GM18507 (cell line): ENCODE measurements at places on chromosomes 1 and 21.

- peak; percentile 52 for DNase-seq
Measured at GRCh38 chr1:99808391-99809115, 41.6 kb upstream of the AGL start.

DNA sequence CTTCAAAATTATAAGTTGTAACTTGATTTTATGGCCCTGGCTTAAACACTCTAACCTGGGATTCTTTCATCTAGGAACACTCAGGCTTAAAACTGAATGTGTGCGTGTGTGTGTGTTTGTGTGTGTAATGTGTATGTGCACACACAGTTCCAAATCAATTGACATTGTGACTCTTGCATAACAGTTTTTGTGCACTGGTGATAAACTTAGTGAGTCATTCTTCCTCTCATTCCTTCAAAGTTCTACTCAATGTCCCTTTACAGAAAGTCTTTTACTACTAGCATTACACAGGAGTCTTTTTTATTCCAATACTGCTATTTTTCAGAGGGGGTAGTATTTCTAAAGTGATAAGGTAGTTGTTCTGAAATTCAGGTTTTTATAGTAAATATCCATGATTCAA is 943.6 kb downstream of the KCNT2 start:
- DNase-seq: no peak

DNA sequence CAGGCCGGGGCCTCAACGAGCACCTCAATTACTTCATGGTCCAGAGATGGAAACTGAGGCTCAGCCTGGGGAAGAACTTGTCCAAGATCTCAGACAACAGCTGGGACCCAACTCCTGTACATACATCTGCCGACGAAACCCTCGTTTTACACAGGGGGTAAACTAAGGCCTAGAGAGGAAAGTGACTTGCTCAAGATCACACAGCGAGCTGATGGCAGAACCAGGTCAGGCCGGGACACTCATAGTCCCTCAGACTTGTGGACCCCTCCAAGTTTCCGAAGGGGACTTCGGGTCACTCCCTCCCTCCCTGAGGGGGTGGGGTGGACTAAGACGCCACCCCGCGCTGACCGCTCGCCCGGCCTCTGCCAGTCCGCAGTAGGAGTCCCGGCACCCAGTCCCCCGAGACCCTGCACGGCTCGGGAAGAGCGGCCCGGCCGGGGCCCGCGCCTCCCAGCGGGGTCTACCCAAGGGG is 430 bp downstream of the WASF2 start:
- DNase-seq: no peak

DNA sequence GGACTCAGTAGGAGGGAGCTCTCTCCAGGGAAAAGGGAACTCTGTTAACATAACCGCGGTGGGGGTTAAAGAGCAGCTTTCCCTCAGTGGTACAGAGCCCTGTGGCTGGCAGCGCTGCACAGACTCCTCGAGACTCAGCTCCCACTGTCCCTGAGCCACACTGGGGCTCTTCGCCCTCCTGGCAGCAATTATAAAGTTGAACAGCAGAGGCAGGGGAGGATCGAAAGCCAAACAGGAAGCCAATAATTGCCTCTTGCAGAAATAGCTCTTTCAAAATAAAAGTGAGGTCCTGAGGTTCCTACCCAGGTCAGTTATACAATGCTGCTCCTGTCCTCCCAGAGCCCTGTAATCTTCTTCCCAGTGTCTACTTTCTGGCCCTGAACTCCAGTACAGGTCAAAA is 77.0 kb downstream of the FAM78B start:
- no peak for DNase-seq

DNA sequence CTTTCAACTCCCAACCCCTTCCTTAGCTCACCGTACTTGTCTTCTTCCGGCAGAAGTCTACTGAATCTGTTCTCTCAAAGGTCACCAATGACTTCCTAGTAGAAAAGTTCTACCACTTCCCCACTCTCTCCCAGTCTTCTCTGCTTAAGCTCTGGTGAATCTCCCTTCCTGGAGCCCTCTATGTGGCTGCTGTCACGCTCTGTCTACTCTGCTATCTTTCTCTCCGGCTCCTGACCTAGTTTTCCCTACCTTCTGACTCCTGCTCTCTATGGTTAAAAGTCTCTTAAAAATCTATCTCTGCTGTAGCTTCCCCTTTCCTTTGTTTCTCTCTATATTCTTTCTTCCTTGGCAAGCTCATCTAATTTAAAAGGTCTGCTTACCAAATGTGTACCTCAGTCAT is 350.1 kb upstream of the GREM2 start:
- DNase-seq: no peak

- DNase-seq: no peak
Measured at GRCh38 chr1:8011016-8011415, 15.1 kb downstream of the ERRFI1 start.

- DNase-seq: no peak
Measured at GRCh38 chr1:3069491-3070308, 697 bp downstream of the PRDM16 start.

DNA sequence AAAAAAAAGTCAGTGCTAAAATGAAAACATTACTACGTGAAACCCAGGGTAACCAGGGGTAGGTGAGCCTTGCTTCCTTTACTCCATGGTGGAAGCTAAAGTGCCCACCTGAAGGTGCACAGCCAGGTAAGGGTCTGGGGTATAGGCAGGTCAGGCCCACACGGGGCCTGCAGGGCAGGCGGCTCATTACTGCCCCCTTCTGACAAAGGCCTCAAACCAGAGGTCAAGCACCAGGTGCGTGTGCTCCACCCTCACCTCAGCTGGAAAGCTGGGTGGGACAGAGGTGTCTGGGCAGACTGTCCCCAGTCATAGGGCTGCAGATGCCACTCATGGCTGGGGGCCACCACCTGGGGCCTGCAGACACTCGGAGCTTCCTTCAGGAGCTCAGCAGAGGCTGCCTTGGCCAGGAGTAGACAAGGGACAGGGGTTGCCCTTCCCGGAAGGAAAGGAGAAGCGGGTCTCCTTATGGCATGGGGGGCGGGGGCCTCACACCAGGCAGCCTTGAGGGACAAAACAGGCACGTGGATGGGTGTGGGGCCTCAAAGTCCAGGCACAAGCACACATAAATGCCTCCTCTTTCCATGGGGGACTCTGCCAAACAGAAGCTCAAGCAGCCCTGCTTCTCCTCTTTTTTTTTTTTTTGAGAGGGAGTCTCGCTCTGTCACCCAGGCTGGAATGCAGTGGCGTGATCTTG is 36.2 kb downstream of the ACOT7 start:
- no peak for DNase-seq

GRCh38 chr1:30106125-30106524 is 617.3 kb downstream of the MATN1 start:
- DNase-seq: no peak

GRCh38 chr21:42627527-42628289 is 25.7 kb upstream of the PDE9A start:
- DNase-seq: no peak

- no peak for DNase-seq
Measured at GRCh38 chr1:54475357-54475881, 69.2 kb upstream of the SSBP3 start.

DNA sequence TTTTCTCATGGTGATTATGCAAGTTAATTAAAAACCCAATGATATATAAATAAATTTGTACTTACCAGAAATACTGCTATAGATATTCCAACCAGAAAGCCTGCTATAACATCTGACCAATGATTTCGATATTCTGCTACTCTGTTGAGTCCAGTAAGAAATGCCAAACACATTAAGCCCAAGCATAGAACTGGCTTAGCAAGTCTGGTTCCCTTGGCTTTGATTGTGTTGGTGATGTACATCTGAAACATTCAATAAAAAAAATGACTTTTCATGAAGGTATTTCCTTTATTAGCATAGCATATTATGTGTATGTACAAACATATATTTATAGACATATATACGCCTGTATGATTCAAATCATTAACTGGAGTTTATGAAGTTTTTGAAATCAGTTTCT is 82.8 kb downstream of the PLPPR5 start:
- no peak for DNase-seq

- no peak for DNase-seq
Measured at GRCh38 chr1:64340361-64340760, 129.6 kb upstream of the CACHD1 start.

DNA sequence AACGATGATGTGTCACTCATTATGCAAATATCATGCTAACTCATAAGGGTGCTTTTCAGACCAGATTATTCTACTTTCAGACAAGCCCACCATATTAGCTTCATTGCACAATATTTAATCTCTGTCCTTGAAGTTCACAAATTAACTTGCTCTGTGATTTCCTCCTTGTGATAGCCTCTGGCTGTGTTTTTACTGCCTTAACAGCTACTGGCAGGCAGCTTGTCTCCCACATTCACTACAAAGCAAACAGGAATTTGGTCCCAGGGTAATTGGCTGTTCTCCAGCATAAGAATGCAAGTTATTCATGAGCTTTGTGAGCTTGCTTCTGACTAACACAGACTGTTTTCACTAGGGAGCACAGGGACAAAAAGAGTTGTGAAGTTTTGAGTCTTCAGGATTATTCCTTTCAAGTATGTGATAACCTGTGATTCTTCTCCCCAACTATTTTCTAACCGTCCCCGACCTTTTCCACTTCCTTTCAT is 87.9 kb upstream of the HMCN1 start:
- DNase-seq: no peak

DNA sequence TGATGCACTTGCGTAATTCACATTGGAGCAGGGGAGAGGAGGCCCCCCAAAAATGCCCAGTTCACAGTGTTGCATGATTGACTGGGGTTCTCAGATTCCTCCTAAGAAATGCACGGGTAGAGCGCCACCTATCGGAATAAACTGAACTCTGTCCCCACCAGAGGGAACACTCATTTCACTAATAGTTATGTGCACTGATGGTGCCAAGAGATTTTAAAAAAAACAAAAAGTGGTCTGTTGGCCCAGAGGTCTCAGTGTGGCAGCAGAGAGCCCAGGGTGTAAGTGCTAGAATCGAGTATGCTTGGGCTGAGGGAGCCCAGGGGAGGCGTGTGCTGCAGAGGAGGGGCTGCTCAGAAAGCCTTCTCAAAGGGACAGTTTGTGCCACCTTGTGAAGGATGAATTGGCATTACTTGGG is 6.9 kb downstream of the PINK1 start:
- no peak for DNase-seq

DNA sequence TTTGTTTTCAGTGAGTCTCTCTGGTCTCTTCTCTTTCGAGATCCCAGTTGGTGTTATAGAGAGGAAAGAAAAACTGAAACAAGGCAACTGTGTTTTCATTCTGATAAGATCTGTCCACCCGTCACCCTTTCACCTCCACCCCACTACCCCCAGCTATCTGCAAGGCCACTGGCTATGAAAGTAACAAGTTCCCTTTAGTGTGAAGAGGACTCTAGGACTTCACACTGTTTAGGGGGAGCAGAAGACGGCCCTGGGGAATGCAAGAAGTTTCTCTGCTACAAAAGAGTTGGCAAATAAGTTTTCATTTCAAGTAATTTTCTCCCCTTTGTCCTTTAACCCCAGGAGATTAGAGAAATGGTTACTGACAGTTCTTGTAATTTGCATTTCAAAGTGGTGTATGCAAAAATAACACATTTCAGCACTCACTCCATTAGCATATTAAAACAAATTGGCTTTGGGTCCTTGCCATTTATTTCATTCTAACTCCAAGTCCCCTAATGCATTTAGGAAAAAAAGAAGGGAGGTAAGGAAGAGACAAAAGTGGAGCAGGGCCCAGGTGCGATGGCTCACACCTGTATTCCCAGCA is 79.6 kb upstream of the PPM1J start:
- DNase-seq: no peak

GRCh38 chr1:203629507-203630082 is 3.0 kb downstream of the ATP2B4 start:
- DNase-seq: no peak

- no peak for DNase-seq
Measured at GRCh38 chr1:117592155-117592554, 13.7 kb upstream of the TENT5C start.

DNA sequence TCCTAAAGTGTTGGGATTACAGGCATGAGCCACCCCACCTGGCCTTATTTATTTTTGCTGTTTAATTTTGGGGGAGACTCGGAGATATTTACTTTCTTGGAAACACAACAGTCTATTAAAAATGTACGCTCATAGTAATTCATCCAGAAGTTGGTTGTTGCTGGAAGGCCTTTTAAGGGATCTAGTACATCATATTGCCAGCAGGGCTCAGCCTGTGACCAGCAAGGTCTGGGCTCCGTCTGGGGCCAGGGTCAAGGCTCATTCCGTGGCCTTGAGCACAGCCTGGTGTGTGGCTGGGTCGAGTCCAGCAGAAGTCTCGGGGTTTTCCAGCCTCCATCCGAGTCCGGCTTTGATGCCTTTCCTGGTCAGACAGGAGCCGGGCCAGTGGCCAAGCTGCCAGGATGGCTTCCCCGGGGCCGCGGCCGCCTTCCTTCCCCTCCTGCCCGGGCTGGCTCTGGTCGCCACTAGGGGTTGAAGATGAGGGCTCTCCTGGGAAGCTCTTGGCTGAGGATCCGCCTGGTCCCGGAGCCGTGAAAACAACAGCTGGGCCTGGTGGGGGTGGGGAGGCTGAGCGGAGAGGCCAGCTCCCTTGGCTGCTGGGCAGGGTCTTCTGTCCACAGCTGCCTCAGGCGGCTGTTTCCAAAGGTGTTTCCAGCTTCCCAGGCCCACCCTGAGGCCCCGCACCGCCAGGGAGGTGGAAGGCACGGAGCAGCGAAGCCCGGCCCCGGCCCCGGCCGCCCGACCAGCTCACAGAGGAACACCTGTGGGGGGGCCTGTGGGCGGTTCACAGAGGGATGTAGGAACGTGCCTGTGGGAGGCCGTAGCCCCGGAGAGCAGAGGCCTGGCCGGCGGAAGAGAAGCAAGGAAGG is 5.1 kb upstream of the VWA1 start:
- DNase-seq: no peak

- peak; percentile 18 for DNase-seq
Measured at GRCh38 chr1:171801487-171801891, 20.0 kb downstream of the METTL13 start.

GRCh38 chr1:156050376-156050775 is 3.2 kb downstream of the UBQLN4 start:
- DNase-seq: no peak

DNA sequence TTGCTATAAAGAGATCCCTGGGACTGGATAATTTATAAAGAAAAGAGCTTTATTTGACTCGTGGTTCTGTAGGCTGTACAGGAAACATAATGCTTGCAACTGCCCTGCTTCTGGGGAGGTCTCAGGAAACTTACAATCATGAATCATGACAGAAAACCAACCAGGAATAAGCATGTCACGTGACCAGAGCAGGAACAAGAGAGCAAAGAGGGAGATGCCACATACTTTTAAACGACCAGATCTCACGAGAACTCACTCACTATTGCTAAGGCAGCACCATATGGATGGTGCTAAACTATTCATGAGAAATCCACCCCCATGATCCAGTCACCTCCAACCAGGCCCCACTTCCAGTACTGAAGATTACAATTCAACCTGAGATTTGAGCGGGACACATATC is 49.8 kb upstream of the RCC1 start:
- DNase-seq: no peak

DNA sequence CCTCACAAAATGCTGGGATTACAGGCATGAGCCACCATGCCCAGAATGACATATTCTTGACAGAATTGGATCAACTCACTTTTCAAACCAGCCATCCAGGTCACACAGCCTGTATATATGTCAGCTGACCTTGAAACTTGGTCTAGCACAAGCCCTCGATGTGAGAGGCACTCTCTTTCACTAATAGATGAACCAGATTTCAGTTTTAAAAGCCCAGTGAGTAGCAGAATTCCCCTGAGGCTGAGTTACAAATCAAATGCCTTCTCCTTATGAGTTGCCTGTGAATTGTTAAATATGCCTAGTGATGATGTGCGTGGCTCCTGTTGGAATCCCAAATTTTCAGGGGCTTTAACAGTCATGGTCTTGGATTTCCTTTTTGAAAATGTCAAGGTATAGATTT is 88.7 kb downstream of the CD247 start:
- no peak for DNase-seq

- peak; percentile 15 for DNase-seq
Measured at GRCh38 chr1:152968248-152968647, 2.2 kb upstream of the SPRR4 start.
